ENCODE measurements at places on chromosomes 1 and 21. TPM values are rescaled to one million over a fixed set of nuclear protein-coding genes. Genes with fewer than 3 reads are reported as not detected.
A peak's percentile ranks its signal among the peaks of the same experiment; 100 is the strongest.

- H3K4me3 ChIP-seq, result peak within 1 kb of the TSS; percentile 73
- no peaks in the 10 kb centered on the region for H3K36me3 ChIP-seq
Observed at GRCh38 chr1:156571919-156572662, at the start of gene IQGAP3. Gene IQGAP3 (minus strand): TSS chr1:156572565. CDS start chr1:156572529, 36 bp downstream.

DNA sequence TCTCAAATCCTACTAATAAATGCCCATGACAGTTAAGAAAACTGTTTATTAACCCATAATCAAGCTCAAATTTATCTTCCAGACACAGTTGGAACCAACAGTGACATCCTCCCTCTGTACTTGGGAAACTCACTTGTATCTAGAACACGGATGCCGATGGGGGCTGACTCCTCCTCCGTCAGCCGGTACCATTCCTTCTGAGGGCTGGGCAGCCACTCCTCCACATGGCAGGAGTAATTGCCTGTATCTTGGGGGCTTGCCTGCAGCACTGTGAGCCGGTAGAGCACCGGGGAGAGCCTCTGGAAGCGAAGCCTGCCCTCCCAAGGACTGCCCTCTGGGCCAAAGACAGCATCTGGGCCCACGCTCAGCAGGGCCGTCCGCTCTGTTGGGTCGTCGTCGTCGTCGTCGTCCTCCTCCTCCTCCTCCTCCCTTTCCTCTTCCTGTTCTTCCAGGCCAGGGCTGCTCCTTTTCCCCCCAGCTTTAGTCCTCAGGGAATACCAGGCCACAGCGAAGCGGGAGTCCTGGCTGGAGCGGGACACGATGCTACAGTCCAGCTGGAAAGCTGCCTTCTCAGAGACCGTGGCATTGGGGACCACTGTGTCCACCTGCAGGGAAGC lies 8.5 kb upstream of the CD58 start:
- no peaks in the 10 kb centered on the region for H3K4me1 ChIP-seq
- peaks cover 33% of the 10 kb centered on the region for H3K27me3 ChIP-seq
- no peaks in the 10 kb centered on the region for H3K36me3 ChIP-seq
- no peak overlapping the region for H3K27ac ChIP-seq

- DNase-seq, result peak; percentile 33
- H3K27me3 ChIP-seq, result peaks cover 67% of the 10 kb centered on the region
Observed at GRCh38 chr21:37751268-37751975, 164.8 kb downstream of the KCNJ6 start.

The BLACAT1 gene
- under 0.01 TPM for total RNA-seq

The CD2 gene
- total RNA-seq, result not detected

Measured in IMR-90 (cell line).